ENCODE measurements at places on chromosomes 2 and 18.
A peak's percentile ranks its signal among the peaks of the same experiment; 100 is the strongest.

- DNase-seq: no peak
Observed at GRCh38 chr18:64668461-64668962, 519.6 kb upstream of the LINC00305 start.

DNA sequence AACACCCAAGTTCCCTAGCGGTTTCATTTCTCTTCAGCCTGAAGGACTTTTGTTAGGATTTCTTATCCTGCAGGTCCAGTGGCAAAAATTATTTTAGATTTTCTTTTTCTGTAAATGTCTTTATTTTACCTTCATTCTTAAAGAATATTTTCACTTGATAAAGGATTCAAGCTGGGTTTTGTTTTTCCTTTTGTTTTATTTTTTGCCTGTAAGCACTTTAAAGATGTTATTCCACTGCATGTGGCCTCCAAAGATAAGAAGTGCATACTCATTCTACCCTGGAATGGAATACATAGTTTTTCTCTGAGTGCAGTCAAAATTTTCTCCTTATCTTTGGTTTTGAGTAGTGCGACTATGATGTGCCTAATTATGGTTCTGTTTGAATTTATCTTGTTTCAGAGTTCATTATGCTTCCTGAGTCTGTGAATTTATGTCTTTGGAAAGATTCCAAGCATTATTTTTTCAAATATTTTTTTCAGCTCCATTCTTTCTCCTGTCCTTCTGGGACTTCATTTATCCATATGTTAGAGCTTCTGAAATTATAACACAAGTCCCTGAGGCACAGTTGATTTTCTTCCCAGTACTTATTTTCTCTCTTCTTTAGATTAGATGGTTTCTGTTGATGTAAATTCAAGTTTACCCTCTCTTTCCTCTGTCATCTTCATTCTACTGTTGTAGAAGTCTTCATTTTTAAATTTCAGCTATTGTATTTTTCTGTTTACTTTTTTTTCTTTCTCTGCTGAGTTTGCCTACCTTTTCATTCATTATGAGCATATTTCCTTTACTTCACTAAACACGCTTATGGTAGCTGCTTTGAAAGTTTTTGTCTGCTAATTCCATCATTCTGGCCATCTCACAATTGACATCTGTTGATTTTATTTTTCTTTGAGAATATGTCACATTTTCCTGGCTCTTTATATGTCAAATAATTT is 69.6 kb downstream of the MAPRE2 start:
- no peak for DNase-seq

GRCh38 chr2:30766666-30767065 is 40.6 kb downstream of the CAPN13 start:
- no peak for DNase-seq

DNA sequence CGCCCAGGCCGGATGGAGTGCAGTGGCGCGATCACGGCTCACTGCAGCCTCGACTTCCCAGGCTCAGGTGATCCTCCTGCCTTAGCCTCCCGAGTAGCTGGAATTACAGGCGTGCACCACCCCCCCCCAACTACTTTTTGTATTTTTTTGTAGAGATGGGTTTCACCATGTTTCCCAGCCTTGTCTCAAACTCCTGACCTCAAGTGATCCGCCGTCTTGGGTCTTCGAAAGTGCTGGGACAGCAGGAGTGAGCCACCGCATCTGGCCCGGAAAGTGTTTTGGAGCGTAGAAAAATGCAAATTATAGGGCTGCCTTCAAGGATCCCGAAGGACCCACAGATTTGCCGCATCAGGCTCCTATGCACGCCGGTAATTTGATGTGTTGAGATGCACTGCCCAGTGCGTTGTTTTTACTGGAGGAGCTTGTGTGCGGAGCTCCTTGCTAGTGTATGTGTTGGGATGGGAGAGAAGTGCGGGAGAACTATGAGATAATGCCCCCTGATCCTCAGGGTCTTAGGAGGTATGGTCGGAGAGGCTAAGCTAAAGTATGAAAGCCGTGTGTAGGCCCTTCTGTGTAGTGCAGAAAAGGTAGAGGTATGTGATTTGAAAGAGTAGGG is 1.2 kb upstream of the CLASP1 start:
- no peak for DNase-seq

GRCh38 chr2:37837628-37838328 is 87.3 kb upstream of the RMDN2 start:
- no peak for DNase-seq

DNA sequence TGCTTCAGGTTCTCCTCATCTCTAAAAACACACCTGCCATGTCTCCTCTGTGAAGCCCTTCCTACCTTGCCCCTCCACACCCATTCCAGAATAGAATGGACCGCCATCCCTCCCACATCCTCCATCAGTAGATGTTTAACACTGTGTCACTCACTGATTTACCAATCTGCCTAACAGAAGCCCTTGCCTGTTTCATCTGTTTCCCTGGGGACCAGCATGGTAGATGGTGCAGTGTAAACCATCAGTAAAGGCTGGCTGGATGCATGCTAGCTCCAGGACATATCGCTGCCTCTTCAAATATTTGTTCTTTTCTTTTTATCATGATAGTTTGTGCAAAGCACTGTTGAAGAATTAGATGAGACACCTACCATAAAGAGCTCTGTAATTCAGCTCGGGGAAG is 271.4 kb downstream of the PIEZO2 start:
- DNase-seq: no peak

DNA sequence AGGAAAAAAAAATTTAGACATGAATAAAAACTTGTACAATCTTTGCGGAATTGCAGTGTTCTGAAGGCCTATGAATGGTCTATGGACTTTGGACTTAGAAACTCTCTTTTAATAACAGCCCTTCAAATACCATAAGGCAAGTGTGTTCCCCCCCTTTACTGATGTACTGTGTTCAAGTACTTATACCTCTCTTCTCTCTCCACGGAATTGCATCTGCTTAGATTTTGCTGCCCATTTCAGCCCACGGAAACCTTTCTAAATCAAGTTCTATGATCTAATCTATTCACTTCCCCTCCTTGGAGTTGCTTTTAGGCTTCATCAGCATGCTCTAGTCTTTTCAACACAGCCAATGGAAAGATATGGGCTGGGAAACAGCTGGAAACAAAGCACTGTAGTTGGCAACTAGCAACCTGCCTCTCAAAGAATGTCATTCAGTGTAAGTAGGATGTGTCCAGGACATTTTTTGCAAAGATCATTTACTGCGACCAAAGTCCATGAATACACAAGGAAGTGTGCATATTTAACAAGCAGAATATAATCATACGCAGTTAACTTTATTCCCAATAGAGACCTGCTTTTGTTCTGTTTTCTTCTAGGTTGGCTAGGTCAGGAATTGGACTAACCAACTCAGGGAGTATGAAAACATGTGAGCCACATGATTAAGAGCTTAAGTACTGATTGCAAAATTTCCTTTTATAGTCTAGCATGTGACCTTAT is 58.0 kb downstream of the SLC40A1 start:
- no peak for DNase-seq

GRCh38 chr2:214881647-214882202 is 72.2 kb upstream of the BARD1 start:
- no peak for DNase-seq

GRCh38 chr2:60533101-60534051 is 20.1 kb downstream of the BCL11A start:
- DNase-seq: no peak

DNA sequence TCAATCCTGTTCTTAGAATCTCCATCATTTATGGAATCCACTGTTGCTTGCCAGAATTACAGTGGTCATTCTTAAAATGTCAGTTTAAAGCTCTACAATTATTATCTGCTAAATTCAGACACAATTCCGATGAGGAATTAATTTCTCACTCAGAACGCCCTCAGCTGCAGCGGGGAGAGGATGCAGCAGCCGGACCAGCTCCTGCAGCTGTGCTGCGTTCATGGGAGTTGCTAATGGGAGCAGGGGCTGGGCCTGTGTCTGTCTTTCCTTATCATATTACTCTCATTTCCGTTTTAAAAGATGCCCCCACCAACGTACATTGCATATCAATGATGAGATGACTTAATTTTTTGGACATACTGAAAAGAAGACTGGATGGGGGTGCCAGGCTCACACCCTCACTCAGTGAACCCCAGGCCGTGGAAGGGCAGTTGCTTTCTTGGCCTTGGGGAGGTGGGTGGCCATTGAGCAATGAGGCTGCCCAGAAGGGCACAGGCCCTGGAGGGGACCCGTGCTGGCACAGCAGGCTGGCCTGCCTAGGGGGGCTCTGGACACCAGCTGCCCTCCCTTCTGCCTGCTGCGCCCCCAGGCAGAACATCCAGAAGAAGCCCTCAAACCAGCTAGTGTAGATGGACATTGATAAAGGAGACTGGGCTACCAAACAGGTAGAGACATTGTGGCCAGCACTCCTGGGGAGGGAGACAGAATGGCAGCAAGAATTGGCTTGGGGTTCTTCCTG is 503.6 kb upstream of the MYT1L start:
- DNase-seq: no peak

DNA sequence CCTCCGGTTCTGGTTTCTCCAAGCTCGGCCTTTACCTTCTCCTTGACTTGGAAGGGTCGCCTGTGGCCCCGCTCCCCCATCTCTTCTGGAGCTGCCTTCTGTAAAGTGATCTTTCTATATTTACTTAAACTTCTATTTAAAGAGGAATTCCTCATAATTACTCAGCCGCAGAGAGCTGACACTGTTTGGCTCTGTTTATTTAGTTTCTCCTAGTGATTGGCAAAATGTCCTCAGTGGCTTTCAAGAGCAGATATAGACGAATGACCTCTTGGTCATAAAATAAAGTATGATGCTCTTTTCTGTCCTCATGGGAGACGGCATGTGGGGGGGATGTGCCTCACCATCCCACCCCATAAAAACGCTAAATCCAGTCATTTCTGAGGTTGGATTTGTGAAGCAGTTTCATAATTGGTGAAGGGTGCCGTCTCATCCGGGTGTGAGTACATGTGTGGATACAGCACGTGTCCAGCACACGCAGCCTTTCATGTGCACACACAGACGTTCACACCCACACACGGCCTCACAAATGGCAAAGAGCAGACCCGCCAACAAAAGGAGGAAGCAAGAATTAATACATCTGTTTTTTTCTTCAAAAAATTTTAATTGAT is 43.4 kb upstream of the SMAD7 start:
- no peak for DNase-seq

DNA sequence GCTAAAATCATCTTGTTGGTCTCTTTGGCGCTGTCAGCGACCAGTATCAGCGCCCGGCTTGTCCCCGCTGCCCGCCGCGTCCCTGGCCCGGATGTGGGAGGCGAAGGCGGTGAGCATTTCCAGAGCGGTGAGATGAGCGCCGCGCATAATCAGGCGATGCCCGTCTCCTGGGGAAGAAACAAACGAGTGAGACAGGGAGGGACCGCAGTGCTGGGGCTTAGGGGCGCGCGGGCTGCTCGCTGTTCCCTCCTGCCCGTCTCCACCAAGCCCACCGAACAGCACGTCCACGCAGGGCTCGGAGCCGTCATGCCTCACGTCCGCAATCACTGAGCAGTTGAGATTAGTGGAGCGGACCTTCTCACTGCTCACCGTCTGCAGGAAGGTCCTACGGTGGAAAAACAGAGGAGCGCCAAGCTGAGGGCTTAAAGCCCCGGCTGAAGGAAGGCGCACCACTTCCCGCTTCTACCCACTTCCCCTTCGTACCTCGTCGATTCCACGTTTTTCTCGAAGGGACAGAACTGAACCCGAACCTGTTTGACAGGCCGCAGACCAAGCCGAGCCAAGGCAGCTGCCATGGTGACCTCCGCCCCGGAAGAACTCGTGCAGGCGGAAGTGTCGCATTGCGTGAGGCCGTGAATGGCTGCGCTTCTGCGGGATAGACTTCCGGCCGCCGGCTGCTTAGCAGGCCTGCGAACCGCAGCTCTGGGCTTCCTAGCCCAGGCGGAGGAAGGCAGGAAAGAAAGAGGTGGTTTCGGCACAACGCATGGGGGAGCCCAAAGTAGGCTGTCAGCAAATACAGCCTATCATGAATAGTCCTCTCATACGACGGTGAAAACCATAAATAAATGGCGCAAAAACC is at the start of gene MRPL53:
TSS of gene MRPL53 (minus strand) at position 595 of the 859 bp plus-strand sequence. CDS start at position 575, 20 bp downstream.
- peak; percentile 96 for DNase-seq

DNA sequence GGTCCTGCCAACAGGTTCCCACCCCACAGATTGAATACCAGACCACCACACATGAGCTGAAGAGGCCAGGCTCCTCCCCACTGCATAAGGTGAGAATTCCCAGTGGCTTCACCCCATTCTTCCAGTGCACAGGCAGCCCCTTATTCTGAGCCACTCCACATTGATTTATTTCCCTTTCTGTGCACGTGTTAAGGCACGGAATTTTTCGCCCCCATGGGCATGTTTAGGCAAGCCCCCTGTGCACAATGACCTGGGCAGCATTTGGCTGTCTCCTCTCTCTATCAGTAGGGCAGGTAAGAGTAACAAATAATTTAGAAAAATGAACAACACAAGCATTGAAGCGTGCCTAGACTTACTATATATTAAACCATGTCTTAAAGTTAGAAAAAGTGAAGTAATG is 15.2 kb upstream of the CHAC2 start:
- no peak for DNase-seq

DNA sequence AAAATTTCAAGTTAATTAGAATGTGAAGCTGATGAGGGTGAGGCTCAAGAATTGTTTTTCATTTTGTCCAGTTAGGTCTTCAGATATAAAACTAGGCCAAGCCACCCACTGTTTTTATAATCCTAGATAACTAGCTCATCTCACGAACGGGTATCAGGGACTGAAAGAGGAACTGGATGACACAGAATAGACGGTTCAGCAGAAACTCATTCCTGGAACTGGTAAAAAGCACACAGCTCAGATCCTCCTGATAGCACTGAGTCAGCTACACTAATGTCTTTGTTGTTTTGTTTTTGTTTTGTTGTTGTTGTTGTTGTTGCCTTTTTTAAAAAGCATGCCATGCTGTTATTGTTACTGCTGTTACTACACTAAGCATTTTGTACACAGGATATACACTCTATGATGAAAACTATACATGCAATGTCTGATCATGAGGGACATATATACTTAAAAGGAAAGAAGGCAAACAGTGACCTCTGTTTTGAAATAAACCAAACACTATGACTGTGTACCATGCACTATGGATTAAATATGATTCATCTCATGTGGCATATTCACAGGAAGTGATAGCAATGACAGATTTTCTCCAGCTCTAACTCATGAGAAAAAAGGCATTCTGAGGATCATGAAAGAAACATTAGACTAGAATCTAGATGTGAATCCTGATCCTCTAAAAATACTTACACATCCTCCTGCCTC is 437.6 kb downstream of the NCKAP5 start:
- DNase-seq: no peak

DNA sequence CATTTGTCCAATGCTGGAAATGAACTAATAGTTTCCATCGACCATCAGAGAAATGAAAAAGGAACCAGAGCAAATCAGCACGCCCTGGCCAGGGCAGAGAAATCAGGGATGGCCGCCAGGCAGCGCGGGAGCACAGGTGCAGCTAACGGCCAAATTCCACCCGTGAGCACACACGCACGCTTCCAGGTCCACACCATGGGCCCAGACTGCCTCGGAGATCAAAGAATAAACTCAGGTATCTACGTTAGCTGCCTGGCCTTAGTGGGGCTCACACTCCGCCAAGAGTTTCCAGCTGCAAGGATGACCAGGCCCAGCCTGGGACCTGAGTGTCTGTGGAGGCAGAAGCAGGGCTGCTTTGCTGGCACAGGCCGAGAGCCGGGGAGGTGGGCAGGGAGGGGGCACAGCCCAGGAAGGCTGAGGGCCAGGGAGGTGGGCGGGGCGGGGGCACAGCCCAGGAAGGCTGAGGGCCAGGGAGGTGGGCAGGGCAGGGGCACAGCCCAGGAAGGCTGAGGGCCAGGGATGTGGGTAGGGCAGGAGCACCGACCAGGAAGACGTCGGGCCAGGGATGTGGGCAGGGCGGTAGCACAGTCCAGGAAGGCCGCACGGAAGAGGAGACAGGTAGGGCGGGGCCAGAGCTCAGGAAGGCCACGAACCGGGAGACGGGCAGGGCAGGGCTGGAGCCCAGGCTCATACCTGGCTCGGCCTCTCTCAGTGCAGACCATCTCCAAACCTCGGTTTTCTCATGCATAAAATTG is 43.2 kb upstream of the SALL3 start:
- DNase-seq: no peak

GRCh38 chr2:170843656-170844055 is 27.0 kb downstream of the GAD1 start:
- no peak for DNase-seq

Measured in ovary (tissue), 10 donors.